Pulmonary artery endothelial cell (primary cell): ENCODE measurements at places on chromosomes 7 and 10.

DNA sequence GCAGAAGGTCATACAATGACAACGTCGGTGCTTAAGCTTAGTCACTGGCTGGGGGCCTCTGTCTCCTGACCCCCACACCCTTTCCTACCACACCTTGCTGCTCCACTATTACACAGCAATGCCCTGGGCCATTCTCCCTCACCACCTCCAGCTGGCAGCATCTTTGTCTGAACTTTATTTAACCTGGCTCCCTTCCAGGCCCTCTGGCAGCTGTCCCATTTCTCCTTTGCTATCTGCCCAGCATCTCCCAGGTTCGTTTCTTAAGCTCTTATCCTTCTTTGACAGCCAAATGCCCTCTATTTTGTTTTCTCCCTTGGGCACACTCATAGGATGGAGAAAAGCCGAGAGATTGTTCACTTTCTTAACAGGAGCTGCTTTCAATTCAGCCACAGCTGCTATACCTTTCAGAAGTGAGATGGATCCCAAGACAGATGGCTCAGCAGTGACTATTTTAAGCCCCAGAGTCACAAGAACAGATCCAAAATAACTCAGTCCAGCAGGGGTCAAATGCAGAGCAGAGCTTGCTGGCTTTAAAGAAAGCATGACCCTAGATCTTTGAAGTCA, 1277.1 kb upstream of the AUTS2 start:
- DNase-seq = no peak

DNA sequence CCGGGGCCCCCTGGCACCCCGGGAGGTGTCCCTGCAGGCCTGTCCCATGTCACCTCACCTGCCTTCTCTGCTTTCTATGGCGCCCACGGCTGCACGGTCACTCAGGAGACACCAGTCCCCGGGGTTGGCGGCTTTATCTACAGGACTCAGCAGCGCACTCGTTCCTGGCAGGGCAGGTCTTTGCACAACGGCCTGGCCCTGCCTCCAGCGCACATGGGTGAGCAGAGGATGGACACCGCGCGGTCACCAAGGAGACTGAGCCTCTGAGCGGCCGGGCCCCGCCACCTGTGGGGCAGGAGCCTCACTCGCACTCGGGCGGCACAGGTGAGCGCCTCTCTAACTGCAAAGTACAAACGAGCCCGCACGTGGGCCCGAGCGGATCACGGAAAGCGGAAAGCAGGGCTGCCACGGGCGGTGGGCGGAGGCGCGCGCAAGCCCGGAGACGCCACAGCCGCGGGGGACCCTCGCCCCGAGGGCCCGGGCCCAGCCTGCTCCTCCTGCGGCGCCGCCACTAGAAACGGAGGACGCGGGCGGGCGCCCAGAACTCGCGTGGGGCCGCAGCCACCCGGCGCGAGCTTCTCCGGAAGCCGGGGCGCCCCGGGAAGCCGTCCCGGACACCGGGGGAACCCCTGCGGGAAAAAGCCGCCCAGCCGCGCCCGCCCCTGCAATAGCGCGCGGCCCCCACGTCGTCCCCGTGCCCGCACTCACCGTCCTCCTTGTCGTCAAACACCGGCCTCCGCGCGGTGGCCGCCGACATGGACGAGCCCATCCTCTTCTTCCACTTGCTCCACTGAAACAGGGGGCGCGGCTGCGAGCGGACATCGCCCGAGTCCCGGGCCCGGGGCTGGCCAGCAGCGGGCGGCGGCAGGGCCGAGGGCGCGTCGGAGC, 642 bp downstream of the STK32C start:
- DNase-seq = no peak

- DNase-seq = no peak
These were observed 148.8 kb downstream of the CHCHD3 start for GRCh38 chr7:132933072-132933458.

DNA sequence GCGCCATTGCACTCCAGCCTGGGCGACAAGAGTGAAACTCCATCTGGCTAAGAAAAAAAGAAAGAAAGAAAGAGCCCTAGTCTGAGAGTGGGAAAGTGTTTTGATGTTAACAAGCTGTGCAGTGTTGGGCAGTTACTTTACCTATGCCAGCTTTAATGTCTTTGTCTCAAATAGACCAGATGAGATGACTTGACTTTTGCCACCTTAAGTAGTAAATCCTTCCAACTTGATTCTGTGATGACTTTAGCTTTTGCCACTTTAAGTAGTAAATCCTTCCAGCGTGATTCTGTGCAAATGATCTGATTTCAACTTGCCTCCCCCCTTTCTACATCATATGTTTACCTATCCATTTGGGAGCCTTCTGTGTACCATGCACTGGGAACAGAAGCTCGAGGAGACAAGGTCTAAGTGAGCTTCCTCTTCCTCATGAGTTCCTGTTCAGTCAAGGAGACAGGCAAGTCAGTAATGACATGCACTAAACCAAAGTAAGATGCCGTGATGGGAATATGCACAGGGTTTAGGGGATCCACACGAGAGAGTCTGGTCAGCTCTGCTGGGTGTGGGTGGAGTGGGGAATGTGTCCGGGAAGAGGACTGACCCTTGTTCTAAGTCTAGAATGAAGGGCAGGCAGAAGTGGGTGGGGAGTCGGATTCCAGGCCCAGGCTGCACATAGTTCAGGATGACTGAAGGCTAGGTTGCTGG, 17.2 kb downstream of the INPP5F start:
- DNase-seq = no peak

- DNase-seq = no peak
These were observed 9.0 kb upstream of the TACR2 start for GRCh38 chr10:69425511-69426298.
